LoVo (cell line): ENCODE measurements at places on chromosomes 7 and 10.

DNA sequence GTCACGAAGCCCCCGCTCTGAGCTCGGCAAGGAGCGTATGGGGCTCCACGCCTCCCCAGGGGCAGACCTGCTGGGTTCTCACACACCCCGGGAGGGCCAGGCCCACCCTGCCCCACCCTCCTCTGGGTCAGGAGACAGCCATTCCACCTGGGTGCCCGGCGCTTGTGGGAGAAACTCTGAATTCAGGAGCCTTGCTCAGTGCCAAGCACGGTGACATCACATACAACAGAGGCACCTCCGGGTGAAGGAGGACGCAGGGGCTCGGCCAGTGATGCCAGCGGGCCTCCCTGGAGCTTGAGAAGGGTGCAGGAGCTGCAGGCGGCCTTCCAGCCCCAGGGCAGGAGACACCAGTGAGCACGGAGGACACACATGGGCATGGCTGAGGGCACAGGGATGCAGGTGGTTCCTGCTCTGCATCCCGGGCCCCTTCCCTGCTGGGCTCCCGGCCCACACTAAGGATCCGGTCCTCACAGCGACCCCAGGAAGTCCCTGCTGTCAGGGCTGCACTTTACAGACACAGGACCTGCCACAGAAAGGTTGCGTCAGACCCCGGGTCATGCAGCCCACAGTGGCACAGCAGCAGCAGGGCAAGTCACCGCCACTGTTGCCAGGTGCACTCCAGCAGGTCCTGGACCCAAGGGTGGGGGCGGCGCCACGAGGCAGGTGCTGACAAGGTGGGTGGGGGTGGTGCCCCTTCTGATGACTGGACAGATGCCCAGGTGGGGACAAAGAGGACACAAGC, 108.0 kb downstream of the MAD1L1 start:
- no peak for DNase-seq

DNA sequence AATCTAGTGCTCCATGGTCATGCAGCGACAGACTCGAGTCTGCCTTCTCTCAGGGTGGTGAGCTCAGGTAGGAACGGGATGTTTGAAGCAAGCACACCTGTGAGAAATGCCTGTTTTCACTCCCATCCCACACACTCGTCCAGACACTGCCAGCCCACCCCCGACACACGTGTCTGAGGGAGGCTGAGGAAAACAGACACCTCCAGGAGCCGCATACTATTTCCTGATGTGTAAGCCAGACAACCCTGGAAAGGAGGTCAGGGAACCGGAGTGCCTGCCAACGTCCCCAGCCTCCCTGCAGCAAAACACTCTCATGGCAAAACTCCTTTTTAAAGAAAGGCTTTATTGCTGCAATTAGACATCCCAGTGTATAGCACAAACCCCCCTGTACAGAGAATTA, 80.2 kb downstream of the ALOX5 start:
- DNase-seq: no peak

DNA sequence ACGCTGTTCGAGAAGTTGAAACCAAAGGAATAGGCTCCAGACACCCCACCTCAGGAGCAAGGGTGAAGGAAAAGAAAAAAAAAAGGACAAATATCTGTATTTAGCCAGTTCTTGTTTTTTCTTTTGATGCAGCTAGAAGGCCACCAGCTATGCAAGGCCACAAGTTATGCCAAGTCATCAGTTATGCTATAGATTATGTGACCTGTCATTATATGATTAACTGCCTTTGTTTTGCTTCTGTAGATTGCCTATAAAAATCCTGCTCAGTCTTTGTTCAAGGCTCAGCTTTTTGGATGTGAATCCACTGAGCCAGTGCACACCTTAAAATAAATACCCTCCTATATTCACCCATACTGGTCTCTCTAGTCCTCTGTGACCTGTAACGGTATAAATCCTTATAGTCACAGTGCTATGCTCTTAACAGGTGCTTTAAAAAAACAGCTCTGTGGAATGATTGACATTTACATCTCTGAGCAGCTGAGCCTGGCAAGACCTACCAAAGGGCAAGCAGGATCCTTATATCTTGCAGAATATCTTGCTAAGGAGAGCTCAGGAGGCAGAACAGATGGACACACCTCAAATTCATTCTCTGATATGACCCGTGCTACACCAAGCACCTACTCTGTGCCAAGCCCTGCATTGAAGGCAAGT, 20.4 kb downstream of the MAT1A start:
- no peak for DNase-seq

GRCh38 chr10:15448598-15448997, 77.5 kb upstream of the FAM171A1 start:
- no peak for DNase-seq

DNA sequence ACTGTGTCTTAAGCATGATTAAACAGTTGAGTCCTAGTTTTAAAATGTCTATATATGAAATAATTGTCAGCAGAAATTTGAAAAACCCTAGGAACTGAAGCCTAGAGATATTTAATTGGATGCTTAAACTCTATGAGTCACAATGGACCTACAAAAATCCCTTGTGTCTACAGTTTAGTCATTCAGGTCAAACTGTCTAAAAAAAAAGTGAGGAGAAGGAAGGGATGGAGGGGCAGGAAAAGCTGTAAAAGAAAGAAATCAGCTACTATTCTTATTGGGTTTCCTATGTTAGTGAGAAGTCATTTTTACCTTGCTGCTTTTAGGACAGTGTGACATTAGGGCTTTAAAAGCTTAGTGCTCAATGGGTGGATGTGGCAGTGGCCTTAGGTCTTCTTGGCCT, 406.1 kb upstream of the FZD8 start:
- no peak for DNase-seq
